ENCODE measurements at places on chromosomes 4 and X.

DNA sequence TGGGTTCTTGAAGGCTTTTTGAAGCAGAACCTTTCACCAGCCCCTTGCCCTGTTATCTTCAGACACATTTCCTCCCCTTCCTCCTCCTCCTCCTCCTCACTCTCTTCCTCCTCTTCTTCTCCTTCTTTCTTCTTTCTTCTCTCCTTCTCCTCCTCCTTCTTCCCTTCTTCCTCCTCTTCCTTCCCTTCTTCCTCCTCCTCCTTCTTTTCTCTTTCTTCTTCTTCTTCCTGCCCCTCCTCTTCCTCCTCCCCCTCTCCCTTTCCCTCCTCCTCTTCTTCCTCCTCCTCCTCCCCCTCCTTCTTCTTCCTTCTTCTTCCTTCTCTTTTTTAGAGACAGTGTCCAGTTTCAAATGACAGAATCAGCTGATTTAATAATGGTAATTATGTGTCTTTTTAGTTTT is 226.0 kb downstream of the DKK2 start:
- DNase-seq, result no peak

- DNase-seq, result no peak
These were observed 67.8 kb upstream of the SCML1 start for GRCh38 chrX:17669458-17669857.

DNA sequence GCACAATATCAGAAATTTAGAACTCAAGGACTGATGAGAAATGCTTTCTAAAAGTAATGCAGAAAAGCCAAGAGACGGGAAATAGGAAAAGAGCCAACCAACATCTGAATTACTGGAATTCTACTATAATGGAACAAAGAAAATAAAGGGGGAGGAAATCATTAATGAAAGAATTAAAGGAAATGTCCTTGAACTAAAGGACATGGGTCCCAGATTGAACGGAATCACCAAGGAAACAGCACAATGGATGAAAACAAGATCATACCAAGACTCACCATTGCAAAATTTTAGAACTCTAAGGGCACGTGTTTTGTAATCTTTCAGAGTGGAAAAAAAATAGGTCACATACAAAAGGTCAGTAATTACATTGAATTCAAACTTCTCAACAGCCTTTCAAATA is 35.9 kb downstream of the HPGDS start:
- no peak for DNase-seq

GRCh38 chr4:88320780-88321373 is 36.5 kb upstream of the PPM1K start:
- no peak for DNase-seq

DNA sequence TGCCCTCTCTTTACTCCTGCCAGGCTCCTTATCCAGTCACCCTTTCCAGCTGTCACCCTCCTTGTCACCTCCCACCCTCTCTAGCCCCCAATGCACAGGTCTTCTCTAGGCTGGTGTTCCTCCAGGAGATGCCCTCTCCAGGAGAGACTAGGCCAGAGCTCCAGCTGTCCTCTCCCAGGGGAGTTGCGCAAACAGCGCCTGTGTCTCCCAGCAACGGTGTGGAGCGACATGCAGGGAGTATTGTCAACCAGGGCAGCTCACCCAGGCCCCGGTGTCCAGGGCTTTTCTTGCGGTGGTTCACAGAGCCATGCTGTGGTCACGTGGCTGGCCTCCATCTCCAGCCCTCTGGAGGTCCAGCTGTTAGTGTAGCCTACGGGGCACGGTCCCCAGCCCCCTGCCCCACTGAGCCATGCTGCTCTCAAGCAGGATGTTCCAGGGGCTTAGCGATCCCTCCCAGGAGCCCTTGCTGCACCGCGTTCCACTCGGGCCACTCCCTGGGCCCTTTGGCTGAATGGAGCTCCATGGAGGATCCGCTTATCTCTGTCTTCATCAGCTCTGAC is 34.8 kb downstream of the CCNQ start:
- no peak for DNase-seq

DNA sequence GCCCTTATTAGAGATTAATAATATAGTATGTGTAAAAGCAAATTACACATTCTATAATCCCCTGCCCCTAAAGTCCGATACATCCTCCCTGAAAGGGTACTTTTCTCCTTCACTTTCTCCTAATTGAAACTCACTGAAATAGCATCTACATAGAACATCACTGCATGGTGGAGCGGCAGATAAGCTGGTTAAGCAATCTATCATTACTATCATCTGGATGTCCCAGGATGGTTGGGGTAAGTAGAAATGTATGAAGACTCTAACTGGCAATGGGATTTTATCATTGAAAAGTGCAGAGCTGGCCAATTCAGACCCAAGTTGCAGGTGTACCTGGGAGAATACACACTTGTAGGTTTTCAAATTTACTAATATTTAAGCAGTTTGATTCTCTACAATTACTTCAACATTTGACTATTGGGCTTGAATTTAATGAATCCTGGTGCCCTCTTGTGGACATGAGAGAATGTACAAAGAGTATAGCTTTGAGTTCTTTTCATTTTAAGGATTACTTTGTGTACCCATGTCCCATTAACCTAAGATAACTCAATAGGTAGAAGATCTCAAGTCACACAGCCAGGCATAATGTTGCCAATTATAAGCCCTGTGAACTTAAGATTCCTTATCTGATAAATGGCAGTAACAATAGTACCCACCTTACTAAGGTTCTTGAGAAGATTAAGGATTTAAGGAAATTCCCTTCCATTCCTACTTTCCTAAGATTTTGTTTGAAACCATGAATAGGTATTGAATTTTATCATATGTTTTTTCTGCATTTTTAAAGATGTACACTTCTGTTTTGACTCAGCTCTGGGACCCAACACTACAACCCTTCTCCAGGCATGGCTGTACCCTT is 69.8 kb downstream of the SHROOM3 start:
- no peak for DNase-seq

GRCh38 chr4:57734104-57734670 is 624.0 kb upstream of the IGFBP7 start:
- DNase-seq, result no peak

GRCh38 chrX:11528623-11529022 is 137.1 kb downstream of the ARHGAP6 start:
- DNase-seq, result no peak

All from right kidney (tissue), 9 donors.